ENCODE measurements at places on chromosomes 16 and 17. TPM values are rescaled to one million over a fixed set of nuclear protein-coding genes. Genes with fewer than 3 reads are reported as not detected.

Gene DPEP3
- total RNA-seq, result 0.15 TPM

Gene KRTAP2-1
- total RNA-seq, result not detected

Gene CD300LG
- total RNA-seq, result 65.9 TPM

Gene CACNG5
- not detected for total RNA-seq

Gene RASL10B
- total RNA-seq, result 1.4 TPM

GRCh38 chr17:33896263-33896662 lies 358.8 kb upstream of the CCL2 start:
- H3K4me1 ChIP-seq, result no peaks in the 10 kb centered on the region
- no peak for DNase-seq
- H3K27me3 ChIP-seq, result no peaks in the 10 kb centered on the region
- H3K27ac ChIP-seq, result no peak overlapping the region
- H3K4me3 ChIP-seq, result no peak overlapping the region
- H3K36me3 ChIP-seq, result no peaks in the 10 kb centered on the region

DNA sequence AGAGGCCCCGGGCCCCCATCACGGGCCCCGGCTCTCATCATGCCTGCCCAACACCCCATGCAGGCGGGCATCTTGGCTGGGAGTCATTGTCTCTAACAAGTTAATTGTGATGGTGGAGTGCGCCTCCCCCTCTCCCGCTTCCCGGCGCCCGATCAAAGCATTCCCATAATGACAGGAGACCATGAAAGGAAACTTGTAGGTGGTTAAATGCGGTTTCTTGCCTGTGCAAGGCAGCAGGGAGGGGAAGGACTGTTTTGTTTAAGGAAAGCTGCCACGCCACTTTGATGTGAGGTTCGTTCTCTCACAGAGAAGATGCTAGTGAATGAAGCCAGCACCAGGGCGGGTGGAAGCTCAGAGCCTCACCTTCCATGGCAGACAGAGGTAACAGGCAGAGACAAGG lies 45.4 kb downstream of the C16orf78 start:
- H3K27ac ChIP-seq, result no peak overlapping the region
- DNase-seq, result no peak

DNA sequence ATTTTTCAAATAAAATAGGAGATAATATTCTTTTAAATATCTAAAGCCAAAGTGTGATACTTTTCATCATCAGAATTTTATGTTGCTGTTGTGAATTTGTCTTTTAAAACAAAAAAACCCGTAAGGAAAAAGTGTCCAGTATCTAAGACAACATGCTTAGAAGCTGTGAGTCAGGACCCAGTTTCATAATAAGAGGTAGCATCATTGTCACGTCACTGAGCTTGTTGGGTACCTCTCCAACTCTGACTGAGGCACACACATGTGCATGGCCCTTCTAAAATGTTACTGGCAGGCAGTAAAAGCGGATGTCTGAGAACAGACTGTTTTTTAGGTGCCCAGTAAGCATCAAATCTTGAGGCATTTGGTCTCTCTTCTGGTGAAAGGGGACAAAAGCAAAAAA lies 2.5 kb downstream of the CIAPIN1 start:
- peaks cover 21% of the 10 kb centered on the region for H3K4me1 ChIP-seq
- H3K27me3 ChIP-seq, result no peaks in the 10 kb centered on the region
- no peak for DNase-seq

GRCh38 chr17:2485543-2485942 lies 26.1 kb downstream of the METTL16 start:
- peak overlapping the region; percentile 9 for H3K4me3 ChIP-seq
- H3K27ac ChIP-seq, result peak overlapping the region; percentile 55
- no peaks in the 10 kb centered on the region for H3K36me3 ChIP-seq
- no peaks in the 10 kb centered on the region for H3K27me3 ChIP-seq
- peak; percentile 25 for DNase-seq

- peak; percentile 80 for DNase-seq
- peaks cover 20% of the 10 kb centered on the region for H3K27me3 ChIP-seq
- peaks cover 37% of the 10 kb centered on the region for H3K36me3 ChIP-seq
- peaks cover 51% of the 10 kb centered on the region for H3K4me1 ChIP-seq
Measured at GRCh38 chr17:61405686-61406536, 6.3 kb downstream of the TBX2 start.

DNA sequence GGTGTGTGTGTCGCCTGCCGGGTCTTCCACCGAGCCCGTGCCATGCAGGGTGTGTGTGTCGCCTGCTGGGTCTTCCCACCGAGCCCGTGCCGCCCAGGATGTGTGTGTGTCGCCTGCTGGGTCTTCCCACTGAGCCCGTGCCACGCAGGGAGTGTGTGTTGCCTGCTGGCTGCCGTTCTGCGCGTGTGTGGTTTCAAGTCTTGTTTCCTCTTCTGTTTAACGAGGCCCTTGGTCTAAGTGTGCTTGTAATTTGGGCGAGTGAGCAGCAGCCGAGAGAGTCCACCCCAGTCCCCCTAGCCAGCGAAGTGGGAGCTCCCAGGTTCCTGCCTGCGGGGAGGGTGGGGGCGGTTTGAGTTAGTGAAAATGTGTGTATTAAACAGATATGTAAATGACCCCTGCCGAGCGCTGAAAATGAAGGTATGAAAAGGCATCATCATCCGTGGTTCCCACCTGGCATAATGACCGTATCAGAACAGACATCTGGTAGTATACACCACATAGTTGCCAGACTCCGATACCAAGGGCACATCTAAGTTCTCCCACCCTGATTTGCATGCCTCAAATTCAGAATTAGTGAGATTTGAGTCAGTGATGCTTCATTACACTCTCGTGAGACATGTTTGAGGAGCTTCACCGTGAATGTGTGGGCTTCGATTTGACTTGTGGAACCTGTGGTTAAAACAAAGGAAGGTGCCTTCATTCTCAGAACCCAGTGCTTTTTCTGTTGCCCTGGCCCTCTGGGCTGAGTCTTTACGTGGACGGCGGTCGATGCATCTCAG lies 114.5 kb upstream of the CHMP6 start:
- no peaks in the 10 kb centered on the region for H3K27me3 ChIP-seq
- peaks cover 6% of the 10 kb centered on the region for H3K4me1 ChIP-seq
- DNase-seq, result no peak
- no peak overlapping the region for H3K27ac ChIP-seq
- H3K36me3 ChIP-seq, result peaks cover 8% of the 10 kb centered on the region
- no peak overlapping the region for H3K4me3 ChIP-seq

GRCh38 chr17:726271-726919 lies 6.0 kb upstream of the TLCD3A start:
- H3K4me1 ChIP-seq, result no peaks in the 10 kb centered on the region
- DNase-seq, result peak; percentile 33
- H3K27ac ChIP-seq, result peak overlapping the region; percentile 59
- H3K4me3 ChIP-seq, result no peak overlapping the region
- no peaks in the 10 kb centered on the region for H3K27me3 ChIP-seq

- H3K4me3 ChIP-seq, result no peak overlapping the region
- H3K27me3 ChIP-seq, result no peaks in the 10 kb centered on the region
- H3K36me3 ChIP-seq, result peaks cover 8% of the 10 kb centered on the region
- DNase-seq, result no peak
Measured at GRCh38 chr16:10504404-10504885, 76.0 kb downstream of the EMP2 start.

- no peaks in the 10 kb centered on the region for H3K27me3 ChIP-seq
- H3K27ac ChIP-seq, result no peak overlapping the region
- H3K4me3 ChIP-seq, result no peak overlapping the region
Measured at GRCh38 chr16:12771341-12771798, 32.3 kb downstream of the CPPED1 start.

DNA sequence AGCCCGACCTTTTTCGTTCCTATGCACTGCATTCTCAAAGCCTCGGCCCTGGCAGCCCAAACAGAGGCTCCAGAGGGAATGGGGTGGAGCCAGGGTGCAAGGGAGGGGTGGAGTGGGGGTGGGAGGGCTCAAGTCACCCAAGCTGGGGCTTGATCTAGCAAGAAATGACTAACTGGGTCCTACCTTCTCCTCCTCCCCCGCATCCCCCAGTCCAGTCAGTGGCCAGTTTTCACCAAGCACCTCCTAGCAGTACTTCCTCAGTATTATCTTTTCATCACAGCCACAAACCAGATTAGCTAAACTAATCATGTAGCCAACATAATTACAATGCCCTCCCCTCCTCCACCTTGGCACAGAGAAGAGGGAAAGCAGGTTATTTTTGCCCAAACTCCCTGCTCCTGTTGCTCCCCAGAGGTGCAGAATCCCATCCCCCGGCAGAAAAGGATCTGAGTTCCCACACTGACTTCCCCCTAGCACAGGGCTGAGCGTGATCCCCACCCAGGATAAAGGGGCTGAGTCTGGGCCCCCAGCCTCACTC lies 2.2 kb downstream of the JUP start:
- no peaks in the 10 kb centered on the region for H3K36me3 ChIP-seq
- no peak for DNase-seq
- peaks cover 68% of the 10 kb centered on the region for H3K4me1 ChIP-seq
- no peaks in the 10 kb centered on the region for H3K27me3 ChIP-seq
- H3K27ac ChIP-seq, result peak overlapping the region; percentile 91

DNA sequence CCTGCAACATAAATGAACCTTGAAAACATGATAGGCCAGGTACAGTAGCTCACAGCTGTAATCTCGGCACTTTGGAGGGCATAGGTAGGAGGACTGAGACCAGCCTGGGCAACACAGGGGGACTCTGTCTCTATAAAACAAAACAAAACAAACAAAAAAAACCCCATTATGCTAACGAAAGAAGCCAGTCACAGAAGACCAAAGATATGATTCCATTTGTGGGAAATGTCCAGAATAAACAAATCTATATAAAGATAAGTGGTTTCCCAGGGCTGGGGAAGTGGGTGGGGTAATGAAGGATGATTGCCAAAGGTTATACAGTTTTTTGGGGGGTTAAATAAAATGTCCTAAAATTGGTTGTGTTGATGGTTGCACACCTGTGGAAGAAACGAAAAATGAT lies 36.5 kb upstream of the SIAH1 start:
- no peaks in the 10 kb centered on the region for H3K36me3 ChIP-seq
- H3K27me3 ChIP-seq, result no peaks in the 10 kb centered on the region
- DNase-seq, result no peak
- no peak overlapping the region for H3K4me3 ChIP-seq
- H3K27ac ChIP-seq, result no peak overlapping the region

DNA sequence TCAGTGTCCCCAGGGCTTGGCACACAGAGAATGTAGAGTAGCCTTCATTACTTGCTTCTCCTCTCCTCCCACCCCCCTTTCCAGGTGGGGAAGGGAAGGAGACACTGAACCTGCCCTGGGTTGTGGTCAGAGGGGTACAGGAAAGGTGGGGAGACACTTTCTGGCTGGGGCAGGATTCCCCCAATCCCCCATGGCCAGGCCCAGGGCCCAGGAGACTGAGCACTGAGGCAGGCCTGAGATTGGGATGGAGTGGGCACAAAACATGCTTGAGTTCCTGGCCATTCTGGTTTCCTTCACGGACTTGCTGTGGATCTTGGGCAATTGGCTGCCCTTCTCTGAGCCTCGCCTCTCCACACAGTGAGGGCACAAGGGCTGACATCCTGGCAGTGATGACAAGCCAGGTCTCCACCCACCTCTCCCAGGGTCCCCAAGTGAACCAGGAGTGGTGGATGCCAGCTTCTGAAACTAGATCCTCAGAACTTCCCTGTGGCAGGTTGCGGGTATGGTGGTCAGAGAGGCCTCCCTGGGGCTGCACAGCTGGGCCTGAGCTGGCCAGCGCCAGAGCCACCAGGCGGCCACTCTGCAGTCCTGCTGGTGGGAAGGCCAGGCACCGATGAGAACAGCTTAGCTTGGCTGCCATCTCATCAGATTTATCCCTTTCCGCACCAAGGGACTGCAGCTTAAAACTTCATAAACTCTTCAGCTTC lies 9.3 kb downstream of the ZNF629 start:
- peaks cover 6% of the 10 kb centered on the region for H3K36me3 ChIP-seq
- no peaks in the 10 kb centered on the region for H3K27me3 ChIP-seq
- H3K4me1 ChIP-seq, result peaks cover 16% of the 10 kb centered on the region

- H3K36me3 ChIP-seq, result no peaks in the 10 kb centered on the region
- DNase-seq, result no peak
- H3K27me3 ChIP-seq, result no peaks in the 10 kb centered on the region
- H3K27ac ChIP-seq, result no peak overlapping the region
- H3K4me3 ChIP-seq, result no peak overlapping the region
- H3K4me1 ChIP-seq, result no peaks in the 10 kb centered on the region
Measured at GRCh38 chr16:84243732-84244131, 3.9 kb upstream of the KCNG4 start.

- H3K36me3 ChIP-seq, result no peaks in the 10 kb centered on the region
- H3K27me3 ChIP-seq, result no peaks in the 10 kb centered on the region
- H3K4me1 ChIP-seq, result no peaks in the 10 kb centered on the region
- no peak overlapping the region for H3K27ac ChIP-seq
Measured at GRCh38 chr16:51374346-51374745, 223.3 kb upstream of the SALL1 start.

DNA sequence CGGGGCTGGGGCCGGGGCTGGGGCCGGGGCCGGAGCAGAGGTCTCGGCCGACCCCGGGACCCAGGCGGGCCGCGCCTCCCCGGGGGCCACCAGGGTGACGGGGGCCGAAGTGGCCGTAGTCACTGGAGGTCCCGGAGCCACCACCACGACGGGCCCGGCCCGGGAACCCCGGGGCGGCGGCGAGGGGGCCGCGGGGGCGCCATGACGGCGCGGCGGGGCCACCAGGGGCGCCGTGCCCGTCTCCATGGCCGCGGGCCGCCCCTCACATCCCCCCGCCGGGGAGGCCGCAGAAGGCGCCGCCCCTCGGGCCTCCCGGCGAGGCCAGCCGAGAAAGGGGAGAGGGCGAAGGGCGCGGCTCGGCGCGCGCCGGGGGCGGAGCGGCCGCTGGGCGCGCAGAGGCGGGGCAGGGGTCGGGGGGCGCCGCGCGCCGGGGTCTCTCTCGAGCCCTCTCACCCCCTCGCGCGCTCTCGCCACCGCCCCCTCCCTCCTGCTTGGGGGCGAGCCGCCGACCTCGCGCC lies 297 bp downstream of the TBC1D10B start:
- no peaks in the 10 kb centered on the region for H3K27me3 ChIP-seq
- peak overlapping the region; percentile 77 for H3K27ac ChIP-seq
- H3K4me1 ChIP-seq, result peaks cover 33% of the 10 kb centered on the region
- peaks cover 7% of the 10 kb centered on the region for H3K36me3 ChIP-seq

DNA sequence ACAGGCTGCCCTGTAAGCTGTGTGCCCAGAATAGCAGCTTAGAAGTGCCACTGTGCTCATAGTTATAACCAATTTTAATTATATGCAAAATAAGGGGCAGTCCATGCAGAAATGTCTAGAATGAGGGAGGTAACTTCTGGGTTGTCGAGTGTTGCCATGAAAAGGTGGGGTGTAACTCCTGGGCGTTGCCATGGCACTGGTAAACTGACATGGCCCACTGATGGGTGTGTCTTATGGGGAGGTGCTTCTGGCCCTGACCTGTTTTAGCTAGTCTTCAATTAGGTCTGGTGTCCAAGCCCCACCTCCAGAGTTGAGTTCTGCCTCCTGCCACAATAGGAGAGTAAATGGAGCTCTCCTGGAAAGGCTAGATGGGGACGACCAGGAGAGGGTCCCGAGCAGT lies 120.6 kb downstream of the SALL1 start:
- no peak for DNase-seq
- no peaks in the 10 kb centered on the region for H3K27me3 ChIP-seq
- no peaks in the 10 kb centered on the region for H3K36me3 ChIP-seq
- no peak overlapping the region for H3K27ac ChIP-seq
- H3K4me3 ChIP-seq, result no peak overlapping the region
- no peaks in the 10 kb centered on the region for H3K4me1 ChIP-seq

All from upper lobe of left lung (tissue), 6 donors.